Activated CD4-positive, alpha-beta memory T cell treated with anti-CD3 and anti-CD28 coated beads, Interleukin-2, amount 10 ng/mL, durations not matched to agents 7 days and 5 days (primary cell): ENCODE measurements at places on chromosomes 3 and 15.

DNA sequence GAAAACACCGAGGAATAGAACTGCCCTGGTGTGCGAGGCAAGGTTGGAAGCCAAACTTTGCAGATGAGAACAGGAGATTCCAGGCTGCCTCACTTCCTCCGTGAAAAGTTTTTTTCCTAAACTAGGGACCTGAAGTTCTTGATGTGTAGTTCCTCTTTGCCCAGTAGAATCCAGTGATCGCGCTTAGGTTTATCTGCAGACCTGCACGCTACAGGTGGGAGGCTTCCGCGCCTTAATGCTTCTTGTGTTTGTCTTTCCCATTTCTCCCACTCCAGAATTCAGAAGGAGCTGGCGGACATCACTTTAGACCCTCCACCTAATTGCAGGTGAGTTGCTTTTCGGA lies 5.4 kb downstream of the UBE2E1 start:
- DNase-seq = no peak

- DNase-seq = peak; percentile 69
Measured at GRCh38 chr15:62389885-62390790, 225.1 kb upstream of the C2CD4B start.

DNA sequence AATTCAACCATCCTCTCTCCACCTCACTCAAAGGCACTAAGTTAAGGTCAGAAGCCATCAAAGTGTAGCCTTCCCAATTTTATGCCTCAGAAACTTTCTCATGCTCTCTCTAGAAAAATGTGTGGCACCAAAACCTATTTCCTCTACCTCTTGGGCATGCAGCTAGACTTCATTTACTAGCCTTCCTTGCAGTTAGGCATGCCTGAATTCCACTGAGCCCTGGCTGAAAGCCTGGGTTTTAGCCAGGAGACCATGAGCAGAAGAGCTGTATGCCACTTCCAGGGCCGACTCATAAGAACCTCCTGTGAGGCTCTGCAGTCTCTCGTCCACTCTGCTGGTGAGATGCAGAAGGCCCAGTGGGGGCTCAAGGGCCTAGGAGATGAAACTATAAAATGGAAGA lies 145.0 kb downstream of the MYLK start:
- no peak for DNase-seq

- peak; percentile 67 for DNase-seq
Measured at GRCh38 chr15:74322558-74323180, 44.8 kb downstream of the CYP11A1 start.

GRCh38 chr3:55540579-55540978 lies 53.5 kb upstream of the WNT5A start:
- no peak for DNase-seq
